ENCODE measurements at places on chromosomes 5 and 9.
A peak's percentile ranks its signal among the peaks of the same experiment; 100 is the strongest.

DNA sequence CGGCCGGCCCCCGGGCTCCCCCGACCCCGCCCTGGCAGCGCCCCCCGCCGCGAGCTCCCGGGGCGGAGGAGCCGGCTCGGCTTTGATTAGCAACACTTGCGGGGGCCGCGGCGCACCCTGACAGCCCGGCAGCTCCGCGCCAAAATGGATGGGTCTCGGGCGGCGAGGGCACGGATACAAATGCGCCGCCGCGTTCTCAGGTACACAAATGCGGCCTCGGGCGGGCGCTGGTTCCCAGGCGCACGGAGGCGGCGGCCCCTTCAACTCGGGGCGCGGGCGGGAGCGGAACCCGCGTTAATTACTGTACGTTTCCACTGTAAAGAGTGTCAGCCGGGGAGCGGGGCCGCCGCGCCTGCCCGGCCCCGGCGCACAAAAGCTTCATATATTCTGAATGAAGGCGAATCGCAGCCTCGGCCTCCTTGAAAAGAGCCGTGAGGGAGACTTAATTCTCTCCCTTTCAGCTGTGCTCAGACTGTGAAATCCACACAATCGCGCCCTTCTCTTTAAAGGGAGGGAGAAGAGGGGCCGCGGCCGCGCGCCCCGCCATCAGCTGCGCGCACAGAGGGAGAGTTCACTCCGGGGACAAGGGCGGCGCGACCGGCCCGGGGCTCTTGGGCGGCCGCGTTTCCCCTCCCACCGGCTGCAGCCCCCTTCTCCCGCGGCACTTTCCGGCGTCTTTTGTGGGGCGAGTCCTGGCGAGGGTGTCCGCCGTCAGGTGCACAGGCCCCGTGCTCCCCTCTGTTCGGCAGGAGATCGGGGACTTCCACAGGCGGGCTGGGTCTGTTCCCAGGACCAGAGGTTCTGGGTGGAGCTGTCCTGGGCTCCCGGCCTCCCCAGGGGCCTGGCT is 27.0 kb downstream of the MSX2 start:
- no peak for DNase-seq

GRCh38 chr5:60185231-60186099 is 291.9 kb upstream of the PDE4D start:
- peak; percentile 20 for DNase-seq

- no peak for DNase-seq
These were observed 1854.9 kb downstream of the MAT2B start for GRCh38 chr5:165360366-165360765.

DNA sequence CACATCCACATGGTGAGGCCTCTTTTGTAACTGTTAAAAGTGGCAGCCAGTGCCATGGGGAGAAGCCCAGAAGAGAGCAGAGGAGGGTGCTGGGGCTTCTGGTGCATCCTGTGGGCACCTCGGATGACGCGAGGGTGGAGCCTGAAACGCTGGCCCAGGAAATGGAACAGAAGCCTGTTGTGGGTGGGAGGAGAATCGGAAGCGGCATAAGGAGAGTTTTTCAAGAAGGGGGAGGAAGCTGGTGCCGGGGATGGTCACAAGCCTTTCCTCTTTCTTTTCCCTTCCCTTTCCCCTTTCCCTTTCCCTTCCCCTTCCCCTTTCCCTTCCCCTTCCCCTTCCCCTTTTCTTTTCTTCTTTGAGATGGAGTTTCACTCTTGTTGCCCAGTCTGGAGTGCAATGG is 12.9 kb downstream of the ANKRD33B start:
- no peak for DNase-seq

DNA sequence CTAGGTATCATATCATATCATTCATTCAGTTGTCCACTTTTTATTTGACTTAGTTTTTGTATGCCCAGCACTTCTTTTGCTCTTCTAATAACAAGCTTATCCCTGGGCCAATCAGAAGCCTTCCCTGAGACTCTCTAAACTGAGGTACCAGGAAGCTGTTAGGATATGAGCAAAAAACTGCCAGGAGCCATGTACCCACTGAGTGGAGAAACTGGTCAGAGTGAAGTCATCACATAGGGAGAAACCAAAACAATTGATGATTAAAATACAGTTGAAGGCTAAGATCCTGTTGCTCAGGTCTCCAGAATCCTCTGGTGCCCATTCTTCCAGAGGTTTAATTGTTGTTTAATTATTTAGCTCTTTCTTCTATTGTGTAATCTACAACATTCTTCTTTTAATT is 120.2 kb downstream of the KIAA0825 start:
- DNase-seq: peak; percentile 23

- DNase-seq: peak; percentile 29
These were observed 16.1 kb upstream of the FRRS1L start for GRCh38 chr9:109182940-109183798.

DNA sequence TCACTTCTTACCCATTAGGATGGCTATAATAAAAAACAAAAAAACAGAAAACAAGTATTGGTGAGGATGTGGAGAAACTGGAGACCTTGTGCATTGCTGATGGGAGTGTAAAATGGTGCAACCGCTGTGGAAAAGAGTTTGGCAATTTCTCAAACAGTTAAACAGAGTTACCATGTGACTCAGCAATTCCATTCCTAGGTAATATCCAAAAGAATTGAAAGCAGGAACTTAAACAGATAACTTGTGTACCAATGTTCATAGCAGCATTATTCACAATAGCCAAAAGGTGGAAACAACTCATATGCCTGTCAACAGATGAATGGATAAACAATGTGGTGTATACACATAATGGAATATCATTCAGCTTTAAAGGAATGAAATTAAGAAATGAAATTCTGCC is 28.9 kb downstream of the DCP2 start:
- DNase-seq: no peak

- no peak for DNase-seq
These were observed 33.6 kb upstream of the NSMF start for GRCh38 chr9:137492464-137493363.
